GM04504 (cell line): ENCODE measurements at places on chromosomes 3 and 15.
A peak's percentile ranks its signal among the peaks of the same experiment; 100 is the strongest.

- DNase-seq, result no peak
Observed at GRCh38 chr3:26438325-26438940, 184.1 kb upstream of the LRRC3B start.

GRCh38 chr15:60299452-60300047 is 98.2 kb downstream of the ANXA2 start:
- DNase-seq, result peak; percentile 6

GRCh38 chr3:50599115-50599715 is 12.4 kb downstream of the CISH start:
- DNase-seq, result no peak

- no peak for DNase-seq
Observed at GRCh38 chr3:76523337-76523736, 516.6 kb upstream of the ROBO2 start.

DNA sequence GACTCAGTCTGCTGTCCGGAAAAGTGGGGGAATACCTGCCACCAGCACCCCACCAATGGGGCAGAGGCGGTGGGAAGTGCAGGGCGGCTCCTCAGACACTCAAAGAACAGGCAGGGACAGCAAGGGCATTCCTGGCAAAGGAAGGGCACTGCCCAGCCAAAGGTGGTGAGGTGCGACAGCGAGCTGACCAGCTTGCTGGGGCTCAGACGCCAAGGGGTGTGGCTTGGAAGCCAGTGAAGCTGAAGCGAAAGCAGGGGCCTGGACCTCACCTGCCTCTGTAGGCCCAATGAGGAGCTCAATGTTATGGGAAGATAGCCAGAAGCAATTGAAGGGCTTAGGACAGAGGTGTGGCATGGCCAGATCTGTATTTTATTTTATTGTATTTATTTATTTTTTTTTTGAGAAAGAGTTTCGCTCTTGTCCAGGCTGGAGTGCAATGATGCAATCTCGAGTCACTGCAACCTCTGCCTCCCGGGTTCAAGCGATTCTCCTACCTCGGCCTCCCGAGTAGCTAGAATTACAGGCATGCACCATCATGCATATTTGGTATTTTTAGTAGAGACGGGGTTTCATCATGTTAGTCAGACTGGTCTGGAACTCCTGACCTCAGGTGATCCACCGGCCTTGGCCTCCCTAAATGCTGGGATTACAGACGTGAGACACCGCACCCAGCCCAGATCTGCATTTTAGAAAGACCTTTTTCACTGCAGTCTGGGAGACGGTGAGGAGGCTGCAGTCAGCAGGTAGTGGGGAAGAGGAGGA is 4.4 kb upstream of the LMAN1L start:
- DNase-seq, result no peak

- DNase-seq, result no peak
Observed at GRCh38 chr15:83700082-83700481, 46.2 kb downstream of the ADAMTSL3 start.

DNA sequence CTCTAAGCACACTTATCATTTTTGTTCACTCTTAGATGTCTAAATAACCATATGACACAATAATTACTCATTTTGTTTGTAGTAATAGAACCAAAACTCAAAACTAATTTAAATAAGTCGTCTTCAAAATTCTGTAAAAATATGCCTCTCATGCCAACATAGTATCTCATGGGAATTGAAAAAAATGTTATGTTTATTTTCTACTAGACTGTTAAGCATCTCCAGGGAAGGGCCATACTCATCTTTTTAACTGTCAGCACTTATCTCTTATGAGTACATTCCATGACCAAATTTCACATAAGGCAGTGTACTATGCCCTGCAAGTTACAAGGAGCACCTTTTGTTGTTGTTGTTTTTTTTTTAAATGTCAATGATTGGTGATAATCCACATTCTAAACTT is 18.3 kb upstream of the USF3 start:
- DNase-seq, result no peak

DNA sequence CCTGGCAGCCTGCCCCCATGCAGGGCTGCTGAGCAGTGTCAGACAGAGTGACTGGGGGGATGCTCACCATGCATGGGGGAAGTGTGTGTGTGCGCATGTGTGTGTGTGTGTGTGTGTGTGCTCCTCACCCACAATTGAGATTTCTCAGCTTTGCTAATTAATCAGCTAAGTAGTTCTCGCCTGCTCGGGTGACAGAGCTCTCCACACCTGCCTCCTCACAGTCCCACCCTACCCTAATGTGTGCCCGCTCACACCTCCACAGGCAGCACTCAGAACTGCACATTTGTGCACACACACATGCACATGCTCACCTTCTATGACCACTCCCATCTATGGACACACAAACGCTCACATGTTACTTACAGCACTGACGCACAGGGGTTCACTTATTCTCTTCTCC is 37.3 kb downstream of the CACNA2D2 start:
- DNase-seq, result no peak

DNA sequence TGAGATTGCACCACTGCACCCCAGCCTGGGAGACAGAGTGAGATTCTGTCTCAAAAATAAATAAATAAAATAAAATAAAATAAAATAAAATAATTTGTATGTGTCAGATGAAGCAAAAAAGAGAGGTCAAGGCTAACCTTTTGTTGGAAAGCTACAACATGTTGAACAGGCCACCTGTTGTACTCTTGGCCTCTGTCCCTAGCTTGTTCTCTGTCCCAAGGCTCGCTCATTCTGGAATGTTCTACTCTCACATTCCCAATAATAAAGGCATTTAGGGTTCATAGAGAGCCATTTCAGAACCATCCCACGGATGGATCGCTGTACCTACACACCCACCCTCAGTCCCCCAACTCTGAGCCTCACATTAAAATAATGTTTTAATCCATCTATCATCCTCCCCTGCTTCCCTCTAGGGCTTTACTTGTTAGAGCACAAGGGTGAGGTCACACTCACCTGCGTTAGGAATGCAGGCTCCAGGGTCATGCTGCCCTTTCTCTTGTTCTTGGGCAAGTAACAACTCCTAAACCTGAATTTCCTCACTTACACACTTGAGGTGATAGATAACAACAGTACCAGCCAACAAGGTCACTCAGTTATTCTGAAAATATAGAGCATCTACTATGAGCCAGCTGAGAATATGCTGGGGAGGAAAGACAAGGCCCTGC is 24.9 kb upstream of the KCTD6 start:
- DNase-seq, result no peak

- DNase-seq, result no peak
Observed at GRCh38 chr3:41417574-41417973, 218.3 kb downstream of the CTNNB1 start.

DNA sequence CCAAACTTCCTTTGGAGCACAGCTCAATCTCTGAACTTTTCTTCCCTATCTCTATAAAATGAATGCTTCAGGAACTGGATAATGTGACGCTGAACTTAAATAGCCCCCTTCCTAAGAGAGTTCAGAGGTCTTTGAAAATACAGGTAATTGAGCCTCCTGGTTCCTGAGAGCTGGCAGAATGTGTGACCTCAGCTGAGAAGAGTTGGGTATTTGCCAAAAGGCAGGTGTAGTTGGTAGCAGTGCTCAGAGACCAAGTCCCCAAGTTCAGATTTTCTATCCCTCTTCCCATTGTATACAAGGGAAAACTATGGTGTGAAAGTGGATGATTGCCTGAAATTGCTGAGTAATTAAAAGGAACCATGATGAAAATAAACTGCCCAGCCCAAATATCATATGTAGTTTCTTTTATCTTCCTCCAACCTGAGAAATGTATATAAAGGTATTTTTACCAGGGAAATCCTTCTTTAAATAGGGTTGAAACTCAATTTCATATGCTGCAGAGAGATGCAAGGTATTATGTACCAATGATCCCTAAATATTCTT is 154.6 kb upstream of the ICE2 start:
- no peak for DNase-seq
